ENCODE measurements at places on chromosomes 16 and 17. TPM values are rescaled to one million over a fixed set of nuclear protein-coding genes. Genes with fewer than 3 reads are reported as not detected.

The CMTM2 gene
- polyA plus RNA-seq: not detected

The NUPR1 gene
- polyA plus RNA-seq: not detected

The TEX14 gene
- 0.05 TPM for polyA plus RNA-seq

The ZNHIT3 gene
- 110 TPM for polyA plus RNA-seq

The CD19 gene
- polyA plus RNA-seq: not detected

The NAGLU gene
- 17.2 TPM for polyA plus RNA-seq

The LITAFD gene
- not detected for polyA plus RNA-seq

The OR3A2 gene
- polyA plus RNA-seq: 1.0 TPM

The OR1A1 gene
- not detected for polyA plus RNA-seq

The CNGB1 gene
- not detected for polyA plus RNA-seq

The KANSL1 gene
- 11.3 TPM for polyA plus RNA-seq

The CSH1 gene
- not detected for polyA plus RNA-seq

The DHX58 gene
- polyA plus RNA-seq: 20.9 TPM

The CES1 gene
- polyA plus RNA-seq: 3.5 TPM

The ADAD2 gene
- polyA plus RNA-seq: 0.40 TPM

The EVI2B gene
- 102 TPM for polyA plus RNA-seq

The FBXW10 gene
- not detected for polyA plus RNA-seq

The ITGB4 gene
- 0.60 TPM for polyA plus RNA-seq

The ASPA gene
- polyA plus RNA-seq: not detected

The CA7 gene
- not detected for polyA plus RNA-seq

The PDILT gene
- not detected for polyA plus RNA-seq

The CAMKK1 gene
- polyA plus RNA-seq: 0.96 TPM

The SPNS2 gene
- polyA plus RNA-seq: not detected

The PTGES3L gene
- not detected for polyA plus RNA-seq

The CFAP52 gene
- polyA plus RNA-seq: not detected

The HBA2 gene
- polyA plus RNA-seq: not detected

The ITGAX gene
- not detected for polyA plus RNA-seq

The SLC5A10 gene
- polyA plus RNA-seq: 0.23 TPM

The DERL2 gene
- polyA plus RNA-seq: 76.0 TPM

The CDT1 gene
- polyA plus RNA-seq: 1.4 TPM

The SLC16A6 gene
- 3.0 TPM for polyA plus RNA-seq

The ZNF624 gene
- polyA plus RNA-seq: 4.5 TPM

The PRR35 gene
- not detected for polyA plus RNA-seq

The NTN3 gene
- not detected for polyA plus RNA-seq

The SDK2 gene
- 0.02 TPM for polyA plus RNA-seq

The TBC1D3I gene
- not detected for polyA plus RNA-seq

The GRAPL gene
- 1.6 TPM for polyA plus RNA-seq

The TNRC6C gene
- polyA plus RNA-seq: 3.1 TPM

The KRT24 gene
- polyA plus RNA-seq: 0.15 TPM

The GAN gene
- polyA plus RNA-seq: 3.5 TPM

The NLRC3 gene
- 25.5 TPM for polyA plus RNA-seq

The NPIPA8 gene
- 0.29 TPM for polyA plus RNA-seq

The DNAH3 gene
- not detected for polyA plus RNA-seq
